Fibroblast of the aortic adventitia (primary cell): ENCODE measurements at places on chromosomes 3 and 15.

DNA sequence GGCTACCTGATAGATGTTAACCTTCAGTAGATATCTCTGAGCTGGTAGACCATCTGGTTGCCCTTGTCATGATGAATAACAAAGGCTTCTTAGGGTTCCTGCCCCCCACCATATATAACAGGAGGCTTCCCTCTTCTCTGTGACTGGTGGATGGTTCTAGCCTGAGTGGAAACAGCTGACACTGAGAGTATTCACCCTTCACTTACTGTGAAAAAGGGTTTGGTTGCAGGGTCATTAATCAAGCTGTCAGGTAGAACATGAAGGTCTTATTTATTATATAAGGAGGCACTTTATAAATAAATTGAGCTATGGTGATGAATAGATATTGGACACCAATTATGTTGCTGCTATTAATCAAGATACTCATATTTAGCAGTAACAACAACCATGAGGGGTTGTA is 58.6 kb downstream of the CACNA2D3 start:
- DNase-seq = no peak

DNA sequence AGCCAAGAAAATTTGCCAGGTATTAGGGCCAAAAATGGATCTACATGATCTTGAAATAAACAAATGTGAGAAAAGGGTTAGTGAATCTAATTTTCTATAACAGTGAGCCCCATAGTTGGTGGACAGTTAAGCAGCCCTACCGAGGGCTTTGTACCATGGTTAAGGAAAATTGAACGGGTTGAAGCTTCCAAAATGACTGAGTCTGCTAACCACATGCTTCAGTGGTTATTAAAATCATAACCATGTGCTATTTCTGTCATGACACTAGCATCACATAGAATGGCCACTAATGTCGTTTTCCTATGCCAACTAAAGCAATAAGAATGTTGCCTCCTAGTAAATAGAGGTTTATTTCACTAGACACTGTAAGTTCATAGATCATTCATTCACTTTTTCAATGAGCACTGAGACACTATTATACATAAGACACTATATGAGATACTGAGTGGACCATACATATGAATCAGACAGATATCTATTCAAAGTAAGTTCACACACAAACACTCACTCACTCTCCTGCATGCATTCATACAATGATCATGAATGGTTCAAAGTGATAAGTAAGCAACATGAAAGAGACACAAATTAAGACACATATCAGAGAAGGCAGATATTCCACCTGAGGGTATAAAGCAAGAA is 4.3 kb downstream of the SST start:
- DNase-seq = no peak

DNA sequence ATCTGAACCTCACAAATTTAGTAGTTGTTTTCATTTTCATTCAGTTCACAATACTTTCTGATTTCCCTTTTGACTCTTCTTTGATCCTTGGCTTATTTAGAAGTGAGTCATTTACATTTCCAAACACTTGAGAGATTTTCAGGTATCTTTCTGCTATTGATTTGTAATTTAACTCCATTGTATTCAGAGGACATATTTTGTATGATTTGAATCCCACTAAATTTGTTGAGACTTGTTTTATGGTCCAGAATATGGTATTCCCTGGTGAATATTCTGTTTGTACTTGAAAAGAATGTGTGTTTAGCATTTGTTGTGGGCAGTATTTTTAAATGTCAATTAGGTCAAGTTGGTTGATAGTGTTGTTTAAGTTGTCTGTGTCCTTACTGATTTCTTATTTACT is 29.6 kb downstream of the FAN1 start:
- no peak for DNase-seq

DNA sequence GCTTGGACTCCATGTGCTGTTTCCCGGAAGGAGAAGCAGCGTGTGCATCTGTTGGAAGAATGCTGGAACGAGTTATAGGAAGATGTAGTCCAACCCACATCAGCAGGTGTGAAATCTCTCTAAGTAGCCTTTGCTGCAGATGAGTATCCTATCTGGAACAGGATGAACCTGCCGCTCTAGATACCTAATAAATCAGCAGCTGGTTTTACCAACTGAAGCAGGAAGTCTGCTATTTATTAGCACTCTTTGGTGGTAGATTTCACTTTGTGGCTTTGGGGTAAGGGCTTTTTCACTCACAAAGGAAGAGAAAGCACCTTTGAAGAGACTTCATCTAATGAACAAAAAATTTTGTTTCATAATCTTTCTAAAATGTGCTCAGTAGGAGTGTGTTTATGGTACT is 66.4 kb downstream of the DCUN1D1 start:
- no peak for DNase-seq

DNA sequence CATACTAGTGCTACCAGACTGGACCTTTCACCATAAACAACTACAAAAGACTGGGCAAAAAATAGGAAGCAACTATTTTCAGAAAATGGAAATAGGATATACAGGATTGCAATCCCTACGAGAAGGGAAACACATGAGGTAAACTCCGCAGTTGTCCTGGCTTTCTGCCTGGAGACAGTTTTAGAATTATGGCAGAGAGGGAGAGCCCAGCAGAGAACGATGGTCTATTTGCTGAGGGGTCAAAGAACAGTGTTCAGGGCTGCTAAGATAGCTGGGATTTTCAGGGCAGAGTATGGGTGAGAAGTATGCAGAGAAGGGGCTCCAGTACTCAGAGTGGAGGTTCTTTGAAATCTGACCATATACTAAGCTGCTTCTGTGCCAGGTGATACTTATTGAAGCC is 163.4 kb downstream of the CHDH start:
- DNase-seq = no peak

DNA sequence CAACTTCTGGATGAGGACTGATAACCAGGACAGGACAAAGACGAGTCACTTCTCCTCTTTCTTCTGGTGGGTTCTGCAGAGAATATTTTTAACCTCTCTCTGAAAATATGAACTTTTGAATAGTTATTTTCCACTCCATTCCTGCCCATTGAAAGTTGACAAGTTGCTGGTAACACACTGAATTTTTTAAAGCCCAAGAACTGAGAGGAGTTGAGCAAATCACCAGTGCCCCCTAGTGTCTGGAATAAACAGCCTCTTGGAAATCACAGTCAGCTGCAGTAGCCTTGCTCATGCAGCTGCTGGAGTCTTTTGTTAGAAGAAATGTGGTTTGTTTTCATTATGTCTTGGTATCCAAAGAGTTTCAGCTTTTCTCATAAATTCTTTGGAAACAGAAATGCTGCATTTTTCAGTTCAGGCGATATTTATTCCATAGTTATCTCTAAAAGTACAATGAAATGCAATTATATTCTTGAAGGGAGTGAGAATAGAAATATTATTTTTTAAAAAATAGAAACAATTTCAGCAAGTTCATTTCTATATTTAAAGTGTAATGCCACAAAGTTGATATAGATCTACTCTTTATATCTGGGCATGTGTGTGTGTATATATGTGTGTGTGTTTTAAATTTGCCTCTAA is 741.0 kb upstream of the CBLB start:
- peak; percentile 98 for DNase-seq

DNA sequence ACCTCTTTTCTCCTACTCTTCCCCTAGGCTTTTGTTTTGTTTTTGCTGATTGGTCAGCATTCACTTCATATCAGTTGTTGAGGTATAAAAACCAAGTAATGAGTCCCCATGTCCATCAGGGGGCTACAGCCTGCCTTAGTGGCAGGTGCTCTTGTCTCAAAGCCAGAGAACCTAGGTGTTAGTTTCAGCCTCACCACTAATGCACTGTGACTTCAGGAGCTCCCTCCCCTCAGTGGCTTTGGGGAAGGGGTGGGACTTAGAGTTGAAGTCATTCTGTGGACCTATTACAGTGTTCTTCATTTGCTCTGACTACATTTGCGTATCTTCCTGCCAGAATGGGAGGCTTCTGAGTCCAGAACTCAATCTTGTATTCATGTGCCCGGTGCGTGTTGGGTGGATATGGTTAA is 41.6 kb downstream of the NR2C2 start:
- DNase-seq = no peak

GRCh38 chr3:151804267-151804666 is 9.6 kb upstream of the AADAC start:
- peak; percentile 68 for DNase-seq
